ENCODE measurements at places on chromosomes 11 and 22.

DNA sequence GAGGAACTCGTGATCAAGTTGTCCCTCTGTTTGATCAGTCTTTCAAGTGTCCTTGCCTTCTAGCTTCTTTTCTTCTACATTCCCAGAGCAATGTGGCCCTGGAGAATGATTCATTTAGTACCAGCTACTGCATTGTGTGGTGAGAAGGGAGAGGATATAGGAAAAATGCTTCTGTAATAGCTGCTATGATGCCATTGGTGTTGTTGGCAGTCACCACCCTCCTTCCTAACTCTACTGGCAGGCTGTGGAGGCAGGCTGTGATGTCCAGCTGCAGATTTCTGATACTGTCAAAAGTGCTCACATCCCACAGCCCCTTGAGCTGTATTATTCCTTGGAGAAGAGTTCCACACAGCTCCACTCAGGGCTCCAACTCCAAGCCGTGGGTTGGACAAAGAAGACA is 52.8 kb downstream of the ENDOD1 start:
- no peak for DNase-seq

- DNase-seq = no peak
These were observed 15.2 kb downstream of the MIF start for GRCh38 chr22:23909296-23909898.

DNA sequence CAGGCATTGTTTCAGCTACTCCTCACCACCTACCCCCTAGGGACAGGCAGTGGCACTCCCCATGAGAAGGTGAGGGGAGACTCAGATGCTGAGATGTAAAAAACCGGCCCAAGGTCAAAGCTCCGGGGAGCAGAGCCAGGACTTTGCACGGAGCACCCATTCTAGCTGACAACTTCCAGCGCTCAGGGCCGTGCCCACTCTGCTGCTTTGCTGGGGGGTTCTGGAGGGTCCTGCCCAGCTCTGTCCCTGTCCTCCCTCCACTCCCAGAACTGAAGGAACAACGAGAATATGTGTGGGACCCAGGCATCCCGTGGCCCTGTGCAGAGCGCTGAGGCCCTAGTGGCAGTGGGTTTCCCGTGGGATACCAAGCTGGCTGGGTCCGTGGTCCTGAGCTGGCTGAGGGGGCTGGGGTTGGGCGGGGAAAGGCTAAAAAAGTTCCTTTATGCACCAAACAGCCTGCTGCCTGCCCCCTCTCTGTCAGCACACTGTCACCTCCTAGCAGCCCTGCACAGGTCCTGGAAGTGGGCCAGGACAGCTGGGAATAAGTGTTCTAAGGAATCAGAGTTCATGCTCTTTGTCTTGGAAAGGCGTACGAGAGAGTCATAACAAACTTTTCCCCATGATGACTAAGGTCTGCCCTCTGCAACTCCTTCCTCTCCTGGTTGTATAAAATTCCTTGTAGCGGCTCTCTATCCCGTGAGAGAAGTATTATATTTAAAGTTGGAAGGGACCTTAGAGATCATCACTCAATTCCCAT is 1.9 kb downstream of the MS4A10 start:
- no peak for DNase-seq

DNA sequence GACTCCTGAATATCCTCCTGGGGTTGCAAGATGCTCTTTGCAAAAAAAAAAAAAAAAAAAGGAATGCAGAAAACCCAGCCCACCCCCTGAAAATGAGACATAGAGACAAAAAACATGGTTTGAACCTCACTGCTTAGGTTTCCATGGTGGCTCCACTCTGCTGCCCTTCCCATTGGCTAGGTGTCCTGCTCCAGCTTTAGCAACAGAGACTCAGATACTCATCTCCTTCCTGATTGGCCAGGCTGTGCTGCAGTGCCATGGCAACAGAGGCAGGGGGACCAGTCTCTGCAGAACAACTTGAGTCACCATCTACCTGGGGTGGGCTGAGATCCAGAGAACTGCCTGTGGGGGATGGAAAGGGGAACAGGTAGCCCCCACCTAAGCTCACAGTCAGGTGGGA is 17.4 kb upstream of the YWHAH start:
- DNase-seq = peak; percentile 74

DNA sequence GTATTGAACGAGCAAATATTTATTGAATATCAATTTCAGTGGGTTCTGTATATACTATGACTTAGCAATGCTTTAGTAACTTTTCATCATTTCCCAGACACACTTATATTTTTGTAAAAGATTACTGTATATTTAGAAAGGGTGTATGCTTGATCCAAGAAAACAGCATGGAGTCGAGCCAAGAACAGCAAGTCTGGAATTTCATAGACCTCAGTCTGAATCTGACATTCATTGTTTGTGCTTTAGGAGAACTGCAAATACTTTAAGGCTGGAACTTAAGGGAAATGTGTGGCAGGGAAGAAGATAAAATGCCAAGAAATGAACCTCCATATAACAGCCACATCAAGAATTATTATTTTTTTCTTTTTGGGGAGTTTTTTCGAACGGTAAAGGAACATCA is 1156.8 kb downstream of the LRRC4C start:
- DNase-seq = no peak

- DNase-seq = no peak
These were observed 106.8 kb downstream of the TRIM29 start for GRCh38 chr11:120031156-120031555.

DNA sequence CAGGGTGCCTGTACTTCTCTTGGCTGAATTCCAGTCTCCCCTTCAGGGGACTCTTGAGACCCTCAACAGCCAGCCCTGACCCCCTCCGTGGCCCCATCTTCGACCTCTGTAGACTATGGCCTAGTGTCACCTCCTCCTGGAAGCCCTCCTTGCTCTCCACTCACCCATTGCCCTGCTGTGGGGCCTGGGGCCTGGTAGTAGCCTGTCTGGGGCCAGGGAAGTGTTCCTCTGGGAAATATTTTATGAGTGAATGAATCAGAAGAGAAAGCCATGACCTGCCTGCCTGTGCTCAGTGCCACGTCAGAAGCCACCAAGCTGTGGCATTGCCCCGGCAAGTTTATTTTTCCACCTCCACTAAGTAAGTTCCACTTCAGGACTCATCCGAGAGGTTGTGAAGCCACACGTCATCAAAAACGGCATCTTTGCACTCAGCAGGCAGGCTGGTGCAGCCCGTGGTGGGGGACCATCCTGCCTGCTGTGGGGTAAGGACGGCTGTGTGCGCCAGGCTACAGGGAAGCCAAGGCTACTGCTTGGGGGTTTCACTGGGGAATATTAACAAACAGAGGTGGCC is 59.6 kb upstream of the PPARA start:
- DNase-seq = no peak

- no peak for DNase-seq
These were observed 11.1 kb downstream of the GRK2 start for GRCh38 chr11:67277231-67277961.

GRCh38 chr11:128462922-128463321 is 124.4 kb downstream of the ETS1 start:
- no peak for DNase-seq

DNA sequence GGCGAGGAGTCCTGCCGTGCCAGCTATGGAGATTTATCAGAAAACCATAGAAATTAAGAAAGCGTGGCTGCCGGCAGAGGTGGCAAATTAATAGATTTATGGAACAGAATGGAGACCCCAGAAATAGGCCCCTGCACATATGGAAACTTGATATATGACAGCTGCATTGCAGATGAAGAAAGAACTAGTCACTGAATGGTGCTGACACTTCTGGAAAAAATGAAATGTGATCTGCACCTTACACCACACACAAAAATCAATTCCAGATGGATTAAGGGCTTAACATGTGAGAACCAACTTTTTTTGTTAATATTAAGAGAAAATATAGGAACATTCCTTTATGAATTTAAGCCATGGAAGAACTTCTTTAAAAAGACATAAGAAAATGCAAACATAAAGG is 40.3 kb upstream of the TSKU start:
- DNase-seq = no peak

Measured in HEK293T (cell line).